ENCODE measurements at places on chromosomes 6 and 20. TPM values are rescaled to one million over a fixed set of nuclear protein-coding genes. Genes with fewer than 3 reads are reported as not detected.

Gene FOXO3
- polyA plus RNA-seq, result 27.5 TPM

Gene SLC26A8
- 160 TPM for polyA plus RNA-seq

Gene ELOVL2
- 26.7 TPM for polyA plus RNA-seq

Gene BHLHE23
- polyA plus RNA-seq, result not detected

Gene PARD6B
- polyA plus RNA-seq, result 3.8 TPM

Gene OTOR
- polyA plus RNA-seq, result not detected

Gene ENPP1
- polyA plus RNA-seq, result 8.3 TPM

DNA sequence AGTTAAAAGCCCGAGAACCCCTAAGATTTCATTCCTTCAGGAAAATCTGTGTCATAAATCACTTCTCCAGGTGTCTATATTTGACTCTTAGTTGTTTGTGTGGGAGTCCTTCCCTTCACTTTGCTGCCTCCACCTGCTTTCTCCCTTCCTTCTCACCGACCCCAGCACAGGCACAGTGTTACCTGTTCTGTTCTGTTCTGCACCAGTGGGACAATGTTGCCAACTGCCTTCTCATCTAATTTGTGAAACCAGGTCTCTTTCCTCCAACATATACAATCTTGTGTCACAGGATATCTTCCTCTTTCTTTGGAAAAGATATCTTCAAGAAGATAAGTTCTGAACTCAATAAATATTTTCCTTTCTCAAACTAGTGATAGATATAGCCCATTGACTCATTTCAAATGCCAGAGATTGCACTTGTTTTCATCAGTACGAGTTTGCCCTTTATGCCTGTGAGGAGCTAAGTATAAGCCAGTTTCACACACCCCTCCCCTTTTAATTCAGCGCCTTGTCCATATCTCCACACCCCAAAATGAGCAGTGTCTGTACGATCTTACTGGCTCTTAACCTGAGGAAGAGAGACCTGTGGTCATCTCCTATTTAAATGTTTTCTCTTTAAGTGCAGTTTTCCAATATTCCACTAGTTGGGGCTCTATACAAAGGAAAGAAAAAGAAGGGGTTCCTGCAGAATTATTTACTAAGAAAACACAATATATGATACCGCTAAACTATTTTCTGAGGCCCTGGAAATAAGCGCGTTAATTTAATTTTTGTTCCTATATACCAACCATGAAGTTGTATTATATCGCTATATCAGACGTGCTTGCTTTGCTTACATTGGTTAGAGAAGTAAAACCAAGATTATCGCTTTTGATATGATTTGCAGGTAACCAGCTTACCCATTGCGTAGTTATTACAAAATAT is 81.6 kb upstream of the PREP start:
- peaks cover 13% of the 10 kb centered on the region for H3K4me1 ChIP-seq
- no peak overlapping the region for H3K27ac ChIP-seq
- H3K4me3 ChIP-seq, result no peak overlapping the region
- no peaks in the 10 kb centered on the region for H3K36me3 ChIP-seq

GRCh38 chr6:92714346-92714745 is 705.0 kb downstream of the EPHA7 start:
- no peak for DNase-seq
- no peaks in the 10 kb centered on the region for H3K36me3 ChIP-seq
- H3K4me1 ChIP-seq, result no peaks in the 10 kb centered on the region
- H3K27ac ChIP-seq, result no peak overlapping the region

GRCh38 chr6:139881728-139882211 is 507.3 kb upstream of the CITED2 start:
- no peak overlapping the region for H3K4me3 ChIP-seq
- DNase-seq, result peak; percentile 32
- no peaks in the 10 kb centered on the region for H3K36me3 ChIP-seq
- H3K27me3 ChIP-seq, result no peaks in the 10 kb centered on the region
- peaks cover 16% of the 10 kb centered on the region for H3K4me1 ChIP-seq

DNA sequence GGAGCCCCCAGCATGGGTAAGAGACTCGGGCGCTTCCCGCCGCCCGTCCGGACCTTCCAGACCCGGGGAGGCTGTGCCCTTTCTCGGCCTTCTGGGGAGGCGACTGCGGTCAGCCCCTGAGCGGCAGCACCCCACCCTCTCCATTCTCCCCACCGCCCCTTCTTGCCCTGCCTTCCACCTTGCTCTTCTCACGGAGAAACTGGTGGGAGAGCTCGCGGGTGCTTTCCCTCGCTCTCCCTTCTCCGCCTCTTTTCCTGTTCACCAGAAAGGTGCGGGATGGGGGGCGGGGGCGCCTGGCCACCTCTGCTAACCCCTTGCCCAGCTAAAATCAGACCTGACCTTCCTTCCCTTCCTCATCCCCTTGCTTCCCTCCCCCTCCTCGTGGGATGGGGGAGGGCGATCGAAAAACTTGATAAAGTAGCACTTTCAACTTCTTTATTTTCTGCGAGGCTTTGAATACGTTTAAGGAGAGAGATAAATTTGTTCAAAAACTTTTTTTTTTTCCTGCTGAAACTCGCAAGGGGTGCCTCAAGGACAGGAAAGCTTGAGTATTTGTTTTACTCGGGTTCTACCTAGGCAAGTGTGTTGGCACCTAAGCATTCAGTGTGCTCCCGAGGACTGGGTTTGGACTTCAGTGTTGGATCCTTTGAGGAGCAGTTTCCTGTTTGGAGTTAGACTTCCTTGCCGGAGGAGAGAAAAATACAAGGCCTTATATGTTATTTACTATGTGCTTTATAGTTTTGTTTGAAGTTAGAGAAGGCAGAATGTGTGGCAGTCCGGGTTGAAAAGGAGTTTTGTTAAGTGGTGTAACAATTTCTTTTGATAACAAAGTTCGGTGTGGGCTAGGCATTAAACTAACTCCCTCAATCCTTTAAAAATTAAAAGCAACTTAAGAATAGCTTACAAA is 897 bp downstream of the CD2AP start:
- H3K27me3 ChIP-seq, result no peaks in the 10 kb centered on the region
- H3K4me3 ChIP-seq, result peak overlapping the region; percentile 100
- DNase-seq, result peak; percentile 48
- H3K27ac ChIP-seq, result peak overlapping the region; percentile 99
- peaks cover 4% of the 10 kb centered on the region for H3K4me1 ChIP-seq

DNA sequence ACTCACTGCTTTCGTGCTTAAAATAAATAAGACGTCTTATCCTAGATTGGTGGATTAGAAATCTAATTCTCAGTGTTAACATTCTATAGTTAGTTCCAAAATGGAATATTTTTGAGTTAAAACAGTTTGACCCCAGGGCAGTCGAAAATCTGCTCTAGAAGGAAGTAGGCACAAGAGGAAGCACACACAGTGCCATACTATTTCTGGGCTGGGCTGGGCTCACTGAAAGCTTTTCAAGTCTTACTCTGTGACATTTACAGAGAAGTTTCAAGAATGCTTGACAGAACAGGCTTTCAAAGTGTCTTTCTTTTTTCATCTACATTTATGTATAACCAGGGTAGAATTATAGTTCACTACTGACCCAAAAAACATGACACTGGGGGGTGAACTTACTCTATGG is 209.8 kb downstream of the SOD2 start:
- H3K36me3 ChIP-seq, result no peaks in the 10 kb centered on the region
- H3K27me3 ChIP-seq, result peaks cover 2% of the 10 kb centered on the region
- H3K4me1 ChIP-seq, result no peaks in the 10 kb centered on the region
- no peak for DNase-seq

DNA sequence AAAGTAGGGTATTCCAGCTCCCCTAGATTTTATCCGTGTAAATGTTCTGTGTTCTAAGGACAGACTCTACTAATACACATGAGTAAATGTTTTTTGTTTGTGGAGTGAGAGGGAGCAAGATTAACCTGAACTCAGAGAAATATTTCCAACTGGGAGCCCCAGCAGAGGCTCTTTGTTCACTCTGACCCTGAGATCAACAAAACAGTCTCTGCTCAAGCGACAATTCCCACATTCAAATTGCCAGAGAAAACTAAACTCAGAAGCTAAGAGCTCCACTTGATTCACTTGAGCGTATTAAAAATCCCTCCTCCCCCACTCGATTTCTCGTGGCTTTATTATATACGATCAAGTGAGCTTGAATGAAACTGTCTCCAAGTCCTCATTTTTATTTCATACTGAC is 413.9 kb upstream of the JARID2 start:
- no peaks in the 10 kb centered on the region for H3K27me3 ChIP-seq
- H3K36me3 ChIP-seq, result no peaks in the 10 kb centered on the region
- H3K4me3 ChIP-seq, result no peak overlapping the region

- H3K4me3 ChIP-seq, result no peak overlapping the region
- no peaks in the 10 kb centered on the region for H3K36me3 ChIP-seq
- peaks cover 36% of the 10 kb centered on the region for H3K4me1 ChIP-seq
- H3K27me3 ChIP-seq, result no peaks in the 10 kb centered on the region
Measured at GRCh38 chr6:15327271-15327670, 81.4 kb downstream of the JARID2 start.

DNA sequence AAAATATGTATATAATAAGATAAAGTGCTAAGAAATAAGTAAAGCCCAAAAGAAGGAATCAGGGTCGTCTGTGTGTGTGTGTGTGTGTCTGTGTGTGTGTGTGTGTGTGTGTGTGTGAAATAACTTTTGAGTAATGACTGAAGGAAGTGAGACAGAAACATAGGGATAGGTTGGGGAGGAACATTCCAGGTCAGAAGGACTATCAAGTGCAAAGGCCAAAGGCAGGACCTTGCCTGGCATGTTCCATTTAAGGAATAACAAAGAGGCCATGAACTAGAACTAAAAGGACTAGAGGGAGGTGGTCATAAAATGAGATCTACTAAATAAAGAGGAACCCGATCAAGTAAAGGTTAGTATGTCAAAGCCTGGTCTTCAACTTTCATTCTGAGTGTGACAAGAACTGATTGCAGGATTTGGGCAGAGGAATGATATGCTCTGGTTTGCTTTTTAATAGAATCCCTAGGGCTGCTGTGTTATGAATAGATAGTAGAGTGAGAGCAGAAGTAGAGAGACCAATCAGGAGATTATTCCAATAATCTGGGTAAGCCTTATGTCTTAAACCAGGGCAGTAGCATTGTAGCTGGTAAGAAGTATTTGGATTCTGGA is 6.9 kb downstream of the ENPP3 start:
- H3K4me1 ChIP-seq, result no peaks in the 10 kb centered on the region
- H3K36me3 ChIP-seq, result no peaks in the 10 kb centered on the region
- H3K4me3 ChIP-seq, result no peak overlapping the region
- DNase-seq, result no peak

DNA sequence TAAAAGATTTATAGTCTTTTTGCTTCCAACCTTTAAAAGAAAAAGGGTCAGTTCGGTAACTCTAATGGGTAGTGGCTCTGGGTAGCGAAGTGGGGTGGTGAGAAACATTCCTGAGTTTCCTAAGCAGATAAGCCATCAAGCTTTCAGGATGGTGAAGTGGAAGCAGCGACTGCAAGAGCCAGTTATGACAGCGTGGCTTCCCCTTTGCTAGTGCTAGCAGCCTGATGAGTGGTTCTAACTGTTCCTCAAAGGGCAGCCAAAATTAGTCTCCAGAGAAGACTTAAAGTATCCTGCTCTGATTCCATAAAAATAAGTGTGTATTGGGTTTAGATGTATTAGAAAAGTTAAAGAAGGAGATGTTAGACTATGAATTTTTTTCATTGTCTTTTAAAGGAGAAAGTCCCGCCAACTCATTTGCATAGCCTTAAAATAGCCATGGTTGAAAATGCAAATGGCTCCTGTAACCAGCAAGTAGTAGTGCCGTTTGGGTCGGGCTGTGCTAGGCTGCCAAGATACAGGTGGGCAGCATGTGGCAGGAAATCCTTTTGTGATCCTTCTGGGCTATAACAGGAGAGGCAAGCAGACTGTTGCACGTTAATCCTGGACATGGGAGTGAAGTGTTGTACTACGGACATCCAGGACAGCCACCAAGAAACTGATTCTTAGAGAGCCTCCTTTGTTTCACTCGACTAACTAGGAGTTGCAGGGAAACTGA is 18.0 kb downstream of the ELOVL2 start:
- H3K4me3 ChIP-seq, result no peak overlapping the region
- H3K36me3 ChIP-seq, result no peaks in the 10 kb centered on the region
- peaks cover 11% of the 10 kb centered on the region for H3K4me1 ChIP-seq
- peak; percentile 33 for DNase-seq
- no peak overlapping the region for H3K27ac ChIP-seq

GRCh38 chr20:623704-624103 is 13.6 kb upstream of the TCF15 start:
- no peaks in the 10 kb centered on the region for H3K4me1 ChIP-seq
- H3K4me3 ChIP-seq, result no peak overlapping the region

GRCh38 chr20:51702556-51702955 is 65.6 kb downstream of the ATP9A start:
- peaks cover 31% of the 10 kb centered on the region for H3K4me1 ChIP-seq
- no peak overlapping the region for H3K4me3 ChIP-seq
- no peaks in the 10 kb centered on the region for H3K36me3 ChIP-seq
- peak overlapping the region; percentile 77 for H3K27ac ChIP-seq
- DNase-seq, result peak; percentile 48

GRCh38 chr6:43478008-43478372 is 620 bp downstream of the TJAP1 start:
- no peaks in the 10 kb centered on the region for H3K27me3 ChIP-seq
- peak overlapping the region; percentile 79 for H3K27ac ChIP-seq
- no peak for DNase-seq
- no peaks in the 10 kb centered on the region for H3K36me3 ChIP-seq

DNA sequence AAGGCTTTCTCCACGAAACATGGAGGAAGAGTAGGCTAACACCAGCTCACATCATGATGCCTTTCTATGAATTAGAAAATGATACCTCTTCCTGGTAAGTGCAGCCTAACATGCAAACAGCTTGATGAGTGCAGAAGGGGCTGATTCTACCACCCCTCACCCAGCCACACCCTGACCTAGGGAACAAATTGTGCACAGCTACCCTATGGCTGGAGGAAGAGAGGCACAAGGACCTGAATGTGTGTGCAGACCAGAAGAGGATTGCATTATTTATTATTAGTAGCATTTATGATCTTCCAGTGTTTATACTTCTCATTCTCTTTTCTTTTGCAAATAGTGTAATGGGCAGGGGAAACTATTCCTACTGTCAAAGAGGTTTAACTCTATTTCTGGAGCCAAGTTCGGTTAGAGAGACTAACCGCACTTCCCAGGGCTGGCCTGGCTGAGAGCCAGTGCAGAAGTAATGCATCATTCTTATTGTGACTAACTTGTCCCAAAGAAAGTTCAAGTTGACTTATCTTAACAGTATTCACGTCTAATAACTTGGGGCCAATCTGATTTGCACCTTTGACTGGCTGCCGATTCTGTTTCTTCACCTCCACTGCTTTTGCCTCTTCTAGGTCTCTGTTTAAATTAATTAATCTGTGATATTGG is 237.5 kb downstream of the CD83 start:
- H3K4me3 ChIP-seq, result no peak overlapping the region
- no peaks in the 10 kb centered on the region for H3K4me1 ChIP-seq
- H3K36me3 ChIP-seq, result no peaks in the 10 kb centered on the region
- no peaks in the 10 kb centered on the region for H3K27me3 ChIP-seq
- no peak for DNase-seq

DNA sequence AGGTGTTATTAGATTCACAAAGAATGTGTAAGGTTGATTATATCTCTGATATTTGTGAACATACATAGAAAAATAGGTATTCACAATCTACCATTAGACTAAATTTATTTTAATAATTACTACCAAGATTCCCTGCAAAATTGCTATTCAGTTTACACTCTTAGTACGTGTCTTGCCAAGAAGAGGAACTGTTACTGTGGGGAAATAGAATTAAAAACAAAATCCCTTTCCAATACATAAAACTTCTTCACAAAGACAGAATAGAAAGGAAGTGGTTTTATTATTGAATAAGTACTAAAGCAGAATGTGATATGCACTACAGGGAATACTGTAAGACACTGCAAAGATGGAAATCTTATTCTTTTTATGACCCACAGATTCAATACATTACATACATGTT is 17.0 kb downstream of the RAB32 start:
- H3K27me3 ChIP-seq, result no peaks in the 10 kb centered on the region
- no peak for DNase-seq
- H3K4me1 ChIP-seq, result no peaks in the 10 kb centered on the region
- no peak overlapping the region for H3K27ac ChIP-seq
- H3K36me3 ChIP-seq, result no peaks in the 10 kb centered on the region
